Left ventricle myocardium superior (tissue), 1 donor: ENCODE measurements at places on chromosomes 13 and 19.

GRCh38 chr19:13978351-13979243, 26.3 kb downstream of the DCAF15 start:
- peak; percentile 92 for DNase-seq

DNA sequence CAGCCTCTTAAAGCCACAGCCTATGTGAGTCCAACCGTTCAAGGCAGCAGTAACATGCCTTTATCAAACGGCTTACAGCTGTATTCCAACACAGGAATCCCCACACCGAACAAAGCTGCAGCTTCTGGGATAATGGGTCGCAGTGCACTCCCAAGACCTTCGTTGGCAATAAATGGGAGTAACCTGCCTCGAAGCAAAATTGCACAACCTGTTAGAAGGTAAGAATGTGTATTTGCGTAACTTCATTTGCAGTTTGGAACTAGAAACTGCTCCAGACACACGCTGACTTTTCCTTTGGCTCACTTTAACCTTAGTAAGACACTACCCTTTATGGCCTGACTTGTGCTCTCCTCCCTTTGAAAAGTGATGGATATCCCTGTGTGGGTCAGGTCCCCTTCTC, 63.4 kb downstream of the SLAIN1 start:
- no peak for DNase-seq

DNA sequence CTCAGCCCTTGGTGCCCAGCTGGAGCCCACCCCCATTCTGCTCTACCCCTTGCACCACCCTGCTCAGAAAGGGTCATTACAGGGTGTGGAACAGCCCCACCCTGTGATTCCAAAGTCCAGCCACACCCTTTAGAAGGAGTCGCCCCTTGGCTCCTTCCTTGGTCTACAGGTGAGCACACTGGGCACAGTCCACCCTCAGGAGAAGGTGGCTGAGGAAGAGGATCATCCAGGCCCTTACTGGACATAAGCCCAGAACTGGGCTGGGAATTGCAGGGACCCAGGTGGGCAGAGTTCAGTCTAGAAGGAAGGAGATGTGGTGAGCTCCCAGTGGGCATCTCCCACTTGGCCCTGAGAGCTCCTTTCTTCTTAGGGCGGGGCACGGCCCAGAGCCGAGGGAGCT, 8.6 kb downstream of the SLC46A3 start:
- DNase-seq: no peak

- no peak for DNase-seq
Observed at GRCh38 chr19:40335855-40336600, 12.2 kb downstream of the C19orf47 start.

DNA sequence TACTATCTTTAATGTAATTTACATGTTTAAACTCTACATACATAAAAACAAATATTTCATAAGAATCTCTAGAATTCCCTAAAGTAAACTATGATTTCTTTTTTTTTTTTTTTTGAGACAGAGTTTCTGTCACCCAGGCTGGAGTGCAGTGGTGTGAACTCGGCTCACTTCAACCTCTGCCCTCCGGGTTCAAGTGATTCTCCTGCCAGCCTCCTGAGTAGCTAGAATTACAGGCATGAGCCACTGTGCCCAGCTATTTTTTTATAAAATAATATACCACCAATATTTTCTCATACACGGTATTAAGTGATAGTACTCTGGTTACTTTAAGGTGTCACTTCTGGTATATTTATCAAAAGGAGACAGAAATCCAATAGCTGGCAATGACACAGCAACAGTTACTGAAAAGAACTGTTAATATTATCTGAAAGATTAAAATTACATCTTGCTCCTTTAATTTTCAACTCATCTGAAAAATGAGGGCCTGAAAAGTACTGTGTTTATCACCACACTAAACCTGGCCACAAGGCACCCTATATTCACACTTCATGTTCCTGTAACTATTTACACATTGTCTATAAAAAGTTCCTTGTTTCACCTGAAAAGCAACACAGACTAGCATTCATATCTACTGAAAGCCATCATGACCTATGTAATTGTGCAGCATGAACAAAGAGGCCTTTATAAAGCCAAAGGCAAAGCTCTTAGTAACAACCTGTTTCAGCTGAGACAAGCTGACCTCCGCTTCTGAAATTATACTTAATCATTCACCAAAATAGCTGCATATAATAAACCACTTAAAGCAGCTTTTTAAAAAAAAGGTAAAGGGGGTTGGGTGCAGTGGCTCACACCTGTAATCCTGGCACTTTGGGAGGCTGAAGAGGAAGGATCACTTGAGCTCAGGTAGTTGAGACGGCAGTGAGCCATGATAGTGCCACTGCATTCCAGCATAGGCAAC, 106.1 kb downstream of the SLC25A15 start:
- no peak for DNase-seq

DNA sequence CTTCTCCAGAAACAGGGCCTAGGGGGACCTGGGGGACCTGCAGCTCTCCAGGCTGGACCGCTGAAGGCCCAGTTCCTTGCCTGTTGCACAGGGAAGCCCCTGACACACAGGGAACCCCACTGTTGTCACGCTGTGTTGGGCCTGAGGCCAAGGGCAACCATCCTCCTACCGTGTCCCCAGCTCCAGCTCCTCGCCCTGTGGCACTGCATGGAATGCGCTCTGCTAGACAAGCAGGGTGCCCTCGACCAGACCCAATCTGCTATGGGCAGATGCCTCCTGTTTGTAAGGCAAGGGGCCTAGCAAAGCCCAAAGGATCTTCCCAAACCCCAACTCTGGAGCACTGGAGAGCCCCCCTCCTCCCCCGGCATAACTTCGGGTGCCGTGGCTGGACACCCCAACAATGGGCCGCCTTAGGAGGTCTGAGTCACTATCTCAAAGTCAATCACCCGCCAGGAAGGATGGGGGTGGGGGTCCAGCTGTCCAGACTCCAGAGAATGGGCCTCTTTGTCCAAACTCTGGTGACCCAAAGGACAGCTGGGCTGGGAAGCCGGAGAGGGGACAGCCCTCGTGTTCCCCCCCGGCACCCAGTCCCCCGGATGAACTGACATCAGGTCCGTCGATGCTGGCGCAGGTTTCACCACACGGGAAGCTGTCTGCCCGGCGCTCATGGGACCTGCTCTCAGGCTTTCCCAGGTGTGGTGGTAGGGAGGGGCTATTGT, 3.7 kb downstream of the BRSK1 start:
- no peak for DNase-seq

GRCh38 chr13:33550885-33551284, 265.3 kb upstream of the STARD13 start:
- DNase-seq: no peak
